ENCODE measurements at places on chromosomes 12 and 14.
A peak's percentile ranks its signal among the peaks of the same experiment; 100 is the strongest.

GRCh38 chr12:106120519-106121105 is 18.1 kb downstream of the NUAK1 start:
- no peak for DNase-seq

DNA sequence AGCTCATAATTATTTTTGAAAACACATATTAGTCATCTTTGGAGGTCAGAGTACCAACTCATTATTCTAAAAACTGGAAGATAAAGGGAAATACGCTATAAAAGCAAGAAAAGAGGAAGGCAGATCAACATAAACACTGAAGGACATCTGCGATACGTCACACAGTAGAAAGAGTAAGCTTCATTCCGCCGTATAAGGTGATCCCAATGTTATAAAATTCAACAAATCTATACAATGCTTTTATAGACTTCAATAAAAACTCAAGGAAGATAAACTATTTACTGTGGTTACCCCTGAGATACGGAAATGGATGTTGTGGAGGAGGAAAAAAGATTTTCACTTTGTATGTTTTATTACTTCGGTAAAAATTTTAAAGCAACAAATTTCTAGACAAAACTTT is 92.6 kb downstream of the ITPR2 start:
- DNase-seq: no peak

DNA sequence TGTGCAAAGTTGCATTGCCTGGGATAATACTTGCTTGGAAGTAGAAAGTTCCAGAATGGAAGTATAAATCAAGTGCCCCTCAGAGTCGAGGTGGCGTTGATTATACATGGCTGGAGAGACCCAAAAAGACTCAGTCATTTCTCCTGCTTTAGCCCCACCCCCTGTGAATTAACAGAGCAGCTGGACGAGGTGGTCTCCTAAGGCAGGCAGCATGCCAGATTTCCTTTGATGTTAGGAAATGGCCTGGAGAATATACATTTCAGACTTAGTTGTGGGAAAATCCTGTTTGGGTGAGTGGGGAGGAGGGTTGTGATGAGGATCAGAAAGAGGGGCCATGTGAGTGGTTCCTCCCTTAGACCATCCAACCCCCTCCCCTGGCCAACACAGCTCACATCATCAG is 406.1 kb upstream of the TMPO start:
- no peak for DNase-seq

DNA sequence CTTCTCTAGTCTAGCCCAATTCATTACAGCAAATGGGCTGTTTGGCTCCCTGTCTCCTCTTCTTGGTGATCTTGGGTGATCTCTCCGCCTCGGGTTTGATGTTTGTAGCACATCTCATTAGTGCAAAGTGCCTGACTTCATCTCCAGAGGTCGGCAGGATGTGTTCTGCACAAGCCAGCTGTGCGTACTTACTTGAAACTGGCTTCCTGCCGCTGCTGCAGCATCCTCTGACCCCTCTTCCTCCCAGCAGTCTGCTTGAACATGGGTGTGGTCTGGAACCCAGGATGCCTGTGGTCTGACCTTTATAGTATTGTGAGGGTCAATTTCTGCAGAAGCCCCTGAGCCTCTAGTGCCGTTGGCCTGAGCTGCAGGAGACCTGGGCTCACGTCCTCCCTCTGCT is 99.2 kb downstream of the BEGAIN start:
- DNase-seq: no peak

- peak; percentile 44 for DNase-seq
These were observed 499.3 kb upstream of the TMEM132C start for GRCh38 chr12:127767656-127768055.

DNA sequence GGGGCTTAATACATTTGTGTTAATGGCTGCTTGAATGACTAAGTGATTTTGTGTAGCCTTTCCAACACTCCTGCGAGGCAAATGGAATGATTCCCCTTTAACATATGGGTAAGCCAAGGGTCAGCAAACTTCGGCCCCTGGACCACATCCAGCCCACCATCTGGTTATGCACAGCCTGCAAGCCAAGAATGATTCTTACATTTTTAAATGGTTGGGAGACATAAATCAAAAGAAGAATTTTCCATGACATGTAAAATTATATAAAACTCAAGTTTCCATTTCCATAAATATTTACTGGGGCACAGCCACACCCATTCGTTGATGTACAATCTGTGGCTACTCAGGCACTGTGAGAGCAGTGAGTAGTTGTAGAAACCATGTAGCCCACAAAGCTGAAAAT is 9.0 kb downstream of the SLC8B1 start:
- DNase-seq: no peak

GRCh38 chr14:24092505-24093206 is 1.5 kb upstream of the PCK2 start:
- no peak for DNase-seq

DNA sequence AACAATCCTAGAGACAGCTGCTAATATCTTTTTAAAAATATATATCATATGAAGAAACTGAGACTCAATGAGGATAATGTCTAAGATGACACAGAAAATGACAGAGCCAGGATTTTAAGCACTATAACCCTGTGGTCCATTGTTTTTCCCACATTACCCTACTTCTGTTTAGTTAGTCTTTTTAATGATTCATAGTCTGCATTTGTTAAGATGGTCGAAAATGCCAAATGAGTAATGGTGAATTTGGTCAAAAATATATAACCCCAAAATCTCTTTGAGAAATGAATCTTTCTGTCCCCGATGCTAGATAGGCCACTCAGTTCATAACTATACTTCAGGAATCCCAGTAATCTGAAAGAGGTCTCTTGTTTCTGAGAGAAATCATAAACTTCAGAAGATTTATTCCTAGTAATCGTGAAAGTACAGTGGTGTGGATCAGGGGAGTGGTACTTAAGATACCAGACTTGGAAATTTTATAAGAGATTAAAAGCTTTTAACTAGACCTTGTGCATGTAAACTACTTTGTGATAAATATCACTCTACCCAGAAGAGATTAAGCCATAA is 10.8 kb downstream of the RTRAF start:
- no peak for DNase-seq

- DNase-seq: no peak
These were observed 166.5 kb upstream of the GSC start for GRCh38 chr14:94936401-94936892.

GRCh38 chr12:52279422-52280318 is 5.2 kb downstream of the KRT86 start:
- DNase-seq: no peak

GRCh38 chr14:39581474-39581873 is 149.2 kb upstream of the FBXO33 start:
- no peak for DNase-seq

DNA sequence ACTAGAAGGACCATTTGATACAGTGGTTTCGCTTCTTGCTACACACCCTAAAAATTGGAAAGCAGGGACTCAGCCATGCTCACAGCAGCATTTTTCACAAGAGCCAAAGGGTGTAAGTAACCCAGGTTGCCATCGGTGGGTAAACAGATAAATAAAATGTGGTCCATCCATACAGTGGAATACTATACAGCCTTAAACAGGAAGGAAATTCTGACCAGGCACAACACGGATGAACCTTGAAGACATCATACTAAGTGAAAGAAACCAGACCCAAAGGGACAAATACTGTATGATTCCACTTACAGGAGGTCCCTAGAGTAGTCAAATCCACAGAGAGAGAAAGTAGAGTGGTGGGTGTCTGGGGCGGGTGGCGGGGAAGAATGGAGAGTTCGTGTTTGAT is 220.9 kb downstream of the PHETA1 start:
- no peak for DNase-seq

DNA sequence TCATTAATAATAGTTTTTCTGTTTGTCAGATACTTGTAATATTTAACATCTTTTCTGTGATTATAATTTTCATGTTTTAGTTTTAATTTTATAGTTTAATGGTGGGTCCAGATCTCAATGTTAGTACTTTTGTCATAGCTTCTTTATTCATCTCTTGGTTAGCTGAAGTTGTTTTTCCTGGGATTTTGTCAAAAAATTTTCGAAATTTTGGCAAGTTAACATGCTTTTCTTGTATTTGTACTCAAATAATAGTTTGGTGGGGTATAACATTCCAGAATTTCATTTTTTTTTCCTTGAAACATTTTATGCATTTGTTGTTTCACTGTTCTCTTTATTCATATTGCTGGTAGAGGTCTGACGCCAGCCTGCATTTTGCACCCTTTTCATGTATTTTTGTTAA is 45.5 kb downstream of the KTN1 start:
- no peak for DNase-seq

DNA sequence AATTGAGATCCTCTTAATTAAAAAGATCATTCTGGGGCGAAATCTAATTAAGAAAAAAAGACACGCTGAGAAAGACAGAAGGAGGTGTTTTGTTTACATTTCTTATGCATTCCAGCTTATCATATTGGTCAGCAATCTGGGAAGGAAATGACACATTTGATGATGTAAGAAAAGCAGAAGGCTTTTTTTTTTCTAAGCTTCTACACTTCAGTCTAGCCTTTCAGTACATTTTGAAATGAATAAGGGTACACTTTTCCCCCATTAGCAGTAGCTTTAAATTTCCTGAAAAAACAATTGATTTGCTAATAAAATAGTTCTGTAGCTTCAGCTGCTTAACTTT is 5.9 kb upstream of the GSC start:
- no peak for DNase-seq

GRCh38 chr14:89226801-89227495 is 190.1 kb downstream of the FOXN3 start:
- DNase-seq: no peak

- DNase-seq: no peak
These were observed 91.7 kb downstream of the SINHCAF start for GRCh38 chr12:31234053-31234840.

DNA sequence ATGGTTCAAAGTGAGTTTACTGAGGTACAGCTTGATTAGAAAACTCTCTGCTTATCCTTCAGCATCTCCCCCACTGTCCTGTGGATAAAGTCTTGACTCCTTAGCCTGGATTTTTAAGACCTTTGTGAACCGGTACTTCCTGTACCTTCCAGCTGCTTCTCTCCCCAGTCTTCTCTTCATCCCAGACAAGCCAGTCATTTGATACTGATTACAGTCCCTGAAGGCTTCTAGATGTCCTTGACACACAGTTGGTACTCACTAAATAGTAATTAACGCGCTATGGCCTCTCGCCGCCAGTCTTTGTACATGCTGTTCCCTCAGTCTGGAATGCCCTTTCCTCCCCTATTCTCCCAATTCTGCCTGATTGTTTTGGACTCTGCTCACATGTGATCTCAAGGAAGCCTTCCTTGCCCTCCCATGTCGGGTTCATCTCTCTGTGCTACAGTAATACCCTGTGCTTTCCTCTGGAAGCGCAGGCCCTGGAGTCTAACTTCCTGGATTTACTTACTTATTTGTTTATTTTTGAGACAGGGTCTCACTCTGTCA is 50.6 kb upstream of the PTGR2 start:
- DNase-seq: no peak

DNA sequence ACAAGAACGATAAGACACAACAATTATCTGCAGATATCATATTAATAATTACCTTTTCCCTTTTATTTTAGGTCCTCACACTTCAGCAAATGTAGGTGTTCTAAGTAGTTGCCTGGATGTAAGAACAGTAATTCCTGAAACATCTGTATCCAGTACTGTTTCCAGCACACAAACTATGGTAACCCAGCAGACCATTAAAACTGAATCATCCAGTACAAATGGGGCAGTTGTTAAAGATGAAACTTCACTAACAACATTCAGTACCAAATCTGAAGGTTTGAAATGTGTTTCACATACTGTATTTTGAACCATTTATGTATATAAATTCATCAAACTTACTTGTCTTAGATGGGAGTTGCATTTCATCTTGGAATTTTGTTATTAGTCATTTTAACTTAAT is 31.0 kb downstream of the HCFC2 start:
- no peak for DNase-seq

DNA sequence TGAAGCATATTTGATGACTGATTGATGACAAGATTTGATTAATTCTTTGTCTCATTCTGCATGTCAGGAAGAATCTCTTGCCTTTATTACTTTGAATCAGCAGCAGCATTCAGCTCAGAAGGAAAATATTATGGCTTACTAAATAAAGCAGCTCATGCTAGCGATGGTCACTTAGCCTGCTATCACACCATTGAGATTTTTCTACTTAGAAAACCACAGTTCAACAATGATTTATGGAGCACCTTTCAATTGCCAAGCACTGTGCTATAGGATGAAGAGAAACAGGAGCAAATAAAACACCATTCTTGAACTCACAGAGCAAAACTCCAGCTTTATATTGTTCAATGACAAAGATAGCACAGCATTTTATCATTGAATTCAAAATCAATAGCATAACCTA is 197.7 kb downstream of the CPNE8 start:
- DNase-seq: no peak

DNA sequence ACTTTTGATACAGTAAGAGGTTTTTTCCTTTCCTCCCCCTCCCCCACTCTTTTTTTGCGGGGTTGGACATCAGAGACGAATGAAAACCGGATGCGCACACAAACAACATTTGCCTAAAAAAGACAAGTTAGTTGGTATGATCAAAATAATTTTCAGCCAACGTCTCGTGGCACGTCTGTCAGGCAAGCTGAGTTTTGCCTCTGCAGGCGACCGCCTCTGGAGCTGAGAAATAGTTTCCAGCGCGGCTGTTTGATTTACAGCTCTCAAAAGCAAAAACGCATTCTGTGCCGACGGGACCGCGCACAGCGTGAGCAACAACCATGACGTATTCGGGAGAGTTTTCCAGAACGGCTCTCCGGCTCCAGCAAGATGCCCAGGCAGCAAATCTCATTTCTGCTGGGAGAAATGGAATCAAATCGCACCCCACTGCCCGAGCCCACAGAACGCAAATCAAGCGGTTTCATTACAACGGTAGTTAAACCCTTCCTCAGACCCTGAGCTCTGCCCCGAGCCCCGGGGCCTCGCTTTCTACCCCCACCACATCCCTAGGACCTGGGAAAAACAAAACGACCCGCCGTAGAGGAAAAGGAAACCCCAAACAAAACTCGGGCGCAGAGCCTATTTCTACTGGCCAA is 14.2 kb upstream of the CALM1 start:
- peak; percentile 49 for DNase-seq

- DNase-seq: peak; percentile 74
These were observed 1.6 kb upstream of the SNRPF start for GRCh38 chr12:95857156-95857555.

- DNase-seq: no peak
These were observed 134.1 kb upstream of the PLEKHG7 start for GRCh38 chr12:92568691-92569090.

GRCh38 chr14:45664668-45665356 is 411.8 kb upstream of the MIS18BP1 start:
- DNase-seq: no peak

DNA sequence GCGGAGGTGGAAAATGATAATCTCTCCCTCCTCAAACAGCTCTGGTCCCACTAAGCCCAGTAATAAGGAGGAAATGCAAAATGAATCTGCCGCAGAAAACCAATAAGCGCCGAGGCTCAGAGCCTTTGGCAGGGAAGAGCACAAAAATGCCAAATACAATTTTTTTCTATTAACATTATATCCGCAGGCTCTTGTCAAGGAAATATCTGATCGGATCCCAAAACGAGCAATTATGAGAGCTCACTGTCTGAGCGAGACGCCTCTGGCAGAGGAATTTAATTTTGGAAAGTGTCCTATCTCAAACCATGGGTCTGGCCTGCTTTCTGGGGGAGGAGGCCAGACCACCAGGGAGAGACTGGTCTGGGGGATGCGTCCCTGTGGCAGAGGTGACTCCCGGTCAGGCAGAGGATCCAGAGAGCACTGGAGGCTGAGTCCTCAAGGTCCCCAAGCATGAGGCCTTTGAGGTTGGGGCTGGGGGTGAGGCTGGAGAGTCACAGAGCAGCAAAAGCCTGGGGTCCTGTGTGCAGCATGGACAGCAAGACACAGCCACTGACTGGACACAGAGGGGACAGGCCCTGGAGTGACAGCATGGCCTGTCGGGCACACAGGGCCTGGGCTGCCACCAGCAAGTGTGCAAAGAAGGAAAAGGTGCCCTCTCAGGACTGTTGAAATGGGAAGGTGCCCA is 342.8 kb upstream of the SFSWAP start:
- DNase-seq: no peak
